ENCODE measurements at places on chromosomes 11 and 22.

GRCh38 chr11:95187723-95188122 is 43.3 kb downstream of the SESN3 start:
- DNase-seq = no peak

DNA sequence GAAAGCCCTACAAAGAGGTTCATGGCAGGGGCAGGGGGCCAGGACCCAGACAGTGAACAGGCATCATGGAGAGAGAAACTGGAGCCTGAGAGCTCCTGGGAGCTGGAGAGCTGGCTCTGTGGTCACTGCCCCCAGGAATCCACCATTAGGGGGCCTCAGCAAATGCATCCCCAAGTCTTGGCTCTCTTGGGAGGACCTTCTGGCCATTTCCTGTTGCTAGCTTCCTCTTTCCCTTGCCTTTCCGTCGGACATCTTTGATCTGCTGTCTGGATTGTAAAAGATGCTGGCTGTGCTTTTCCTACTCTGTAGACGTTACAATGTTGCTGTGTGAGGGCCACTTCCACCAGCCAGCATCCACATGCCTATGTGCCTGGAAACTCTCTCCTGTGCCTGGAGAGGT is 7.1 kb upstream of the CRYBB2 start:
- DNase-seq = no peak

GRCh38 chr22:23089010-23089409 is 18.7 kb downstream of the GNAZ start:
- DNase-seq = no peak

DNA sequence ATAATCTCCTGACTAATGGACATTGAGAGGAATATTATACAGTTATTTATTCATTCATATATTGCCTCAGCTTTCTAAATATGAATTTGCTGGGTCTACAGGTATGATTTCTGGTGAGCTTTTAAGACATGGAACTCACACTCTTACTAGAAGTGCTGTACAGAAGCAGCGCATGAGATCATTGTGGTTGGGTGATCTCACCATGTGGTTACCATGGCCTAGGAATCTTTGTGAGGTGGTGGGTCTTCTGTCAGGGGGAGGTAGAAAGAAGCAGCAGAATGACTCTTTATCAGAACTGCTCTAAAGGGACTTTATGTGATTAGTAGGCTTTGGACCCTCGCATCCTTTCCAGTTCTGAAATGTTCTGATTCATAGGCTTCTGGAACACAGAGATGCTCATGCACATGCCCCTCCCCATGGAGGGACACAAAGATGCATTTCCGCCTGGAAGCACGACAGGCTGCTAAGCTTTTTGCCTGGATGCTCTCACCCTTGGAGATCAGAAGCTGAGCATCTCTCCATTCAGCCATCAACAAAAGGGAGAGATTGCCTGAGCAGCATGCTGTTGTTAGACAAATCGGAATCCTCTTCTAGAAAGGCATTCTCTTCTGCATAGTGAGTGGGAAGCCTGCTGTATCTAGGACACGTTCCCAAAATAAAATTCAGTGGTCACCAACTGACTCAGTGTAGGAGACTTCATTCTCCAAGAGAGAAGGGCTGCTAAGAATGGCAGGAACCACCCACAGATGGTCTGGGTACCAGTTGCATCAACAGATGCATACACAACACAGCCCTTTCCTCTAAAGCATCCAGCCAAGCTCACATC is 51.3 kb downstream of the KIRREL3 start:
- no peak for DNase-seq

DNA sequence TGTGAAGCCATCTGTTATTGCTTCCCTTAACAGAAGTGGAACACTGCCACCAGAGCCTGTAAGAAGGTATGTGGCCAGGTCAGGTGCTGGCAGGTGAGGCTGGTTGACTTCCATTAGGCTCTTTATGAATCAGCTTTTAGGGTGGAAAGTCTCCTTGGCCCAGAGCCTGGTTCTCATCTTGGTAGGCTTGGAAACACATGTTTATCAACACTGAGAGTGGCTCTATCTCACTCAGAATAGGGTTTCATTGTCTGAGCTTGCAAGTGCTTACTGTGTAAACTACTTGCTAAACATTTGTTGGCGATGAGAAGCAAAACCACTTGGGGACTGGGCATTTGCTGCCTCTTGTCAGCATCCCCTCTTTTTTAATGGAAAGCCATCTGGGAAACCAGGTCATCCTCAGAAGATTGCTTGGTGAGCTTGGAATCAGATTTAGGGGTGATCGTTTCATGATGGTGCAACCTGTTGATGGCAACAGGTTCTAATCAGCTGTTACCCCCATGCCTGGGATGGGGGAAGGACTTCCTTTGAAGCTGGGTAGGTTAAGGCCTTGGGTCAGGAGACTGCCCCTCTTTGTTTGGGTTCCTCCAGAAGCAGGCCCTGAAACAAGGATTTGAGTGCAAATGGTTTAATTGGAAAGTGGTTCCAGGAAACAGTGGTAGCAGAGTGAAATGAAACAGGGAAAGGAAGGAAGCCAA is 75.0 kb upstream of the AMPD3 start:
- DNase-seq = no peak

DNA sequence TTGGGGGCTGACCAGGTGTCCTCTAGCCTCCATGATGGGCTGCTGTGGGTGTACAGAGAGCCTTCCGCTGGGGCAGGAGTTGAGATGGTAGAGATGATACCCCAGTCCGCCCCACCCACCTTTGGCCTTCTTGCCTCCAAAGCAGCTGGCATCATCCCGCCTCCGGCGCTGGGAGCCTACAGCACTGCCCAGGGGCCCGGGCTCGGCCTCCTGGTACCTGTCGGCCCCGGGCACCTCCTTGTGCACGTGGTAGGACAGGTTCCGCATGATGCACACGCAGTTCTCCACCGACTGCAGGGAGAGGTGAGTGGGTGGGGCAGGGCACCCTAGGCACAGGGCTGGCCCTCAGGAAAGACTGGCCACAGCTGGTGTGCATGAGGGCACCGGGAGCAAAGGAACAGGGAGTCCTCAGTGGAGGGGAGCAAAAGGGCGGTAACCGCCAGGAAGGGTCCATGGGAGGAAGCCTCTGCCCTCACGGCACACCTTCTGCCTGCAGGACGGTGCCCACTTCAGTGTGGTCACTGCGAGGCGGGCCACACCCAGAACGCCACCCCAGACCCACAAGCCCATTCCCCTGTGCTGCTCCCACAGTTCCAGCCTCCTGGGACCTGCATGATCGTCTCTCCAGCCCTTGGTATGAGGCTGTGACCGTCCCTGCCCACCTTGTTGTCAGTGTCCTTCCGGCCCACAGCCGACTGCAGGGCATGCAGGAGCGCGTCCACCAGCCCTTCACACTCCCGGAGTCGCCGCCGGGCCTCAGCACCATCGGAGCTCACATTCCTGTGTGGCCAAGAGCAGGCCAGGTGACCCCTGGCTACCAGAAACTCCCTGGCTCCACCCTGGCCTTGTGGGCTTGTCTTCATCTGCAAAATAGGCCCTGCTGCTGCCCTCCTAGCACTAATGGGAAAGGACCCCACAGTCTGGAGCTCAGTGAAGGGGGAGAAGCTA is 36.0 kb upstream of the TXNRD2 start:
- no peak for DNase-seq

DNA sequence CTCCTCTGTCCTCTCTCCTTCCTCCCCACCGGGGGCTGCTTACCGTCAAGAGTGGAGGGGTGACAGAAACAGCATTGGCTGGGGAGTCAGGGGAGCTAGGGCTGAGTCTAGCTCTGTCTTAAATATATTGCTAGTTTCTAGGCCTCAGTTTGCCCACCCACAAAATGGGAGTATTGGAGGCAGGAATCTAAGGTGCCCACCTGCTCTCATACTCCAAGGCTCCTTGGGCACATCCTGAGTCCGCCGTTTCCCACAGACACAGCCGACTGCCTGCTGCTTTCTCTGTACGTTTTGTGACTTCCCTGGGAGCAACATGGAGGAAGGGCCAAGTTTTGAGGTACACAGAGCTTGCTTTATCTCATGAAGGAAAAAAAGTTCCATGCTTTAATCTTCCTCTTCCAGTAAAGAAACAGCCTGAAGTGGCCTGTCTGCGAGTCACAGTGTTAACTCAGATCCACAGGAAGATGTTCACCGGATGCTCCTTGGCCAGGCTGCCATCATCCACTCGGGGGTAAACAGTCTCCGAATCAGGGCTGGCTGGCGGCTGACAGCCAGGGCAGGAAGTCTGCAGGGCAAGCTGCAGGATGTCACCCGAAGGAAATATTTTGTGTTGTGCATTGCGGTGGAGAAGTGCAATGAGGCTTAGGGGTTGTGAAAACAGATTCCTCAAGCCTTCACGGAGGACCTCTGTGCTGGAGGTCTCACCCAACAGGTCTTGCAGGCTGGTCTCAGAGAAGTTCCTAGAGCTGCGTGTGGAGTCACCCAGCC is 11.0 kb upstream of the CERK start:
- DNase-seq = peak; percentile 58

GRCh38 chr22:38762551-38762983 is 6.8 kb upstream of the SUN2 start:
- DNase-seq = no peak

DNA sequence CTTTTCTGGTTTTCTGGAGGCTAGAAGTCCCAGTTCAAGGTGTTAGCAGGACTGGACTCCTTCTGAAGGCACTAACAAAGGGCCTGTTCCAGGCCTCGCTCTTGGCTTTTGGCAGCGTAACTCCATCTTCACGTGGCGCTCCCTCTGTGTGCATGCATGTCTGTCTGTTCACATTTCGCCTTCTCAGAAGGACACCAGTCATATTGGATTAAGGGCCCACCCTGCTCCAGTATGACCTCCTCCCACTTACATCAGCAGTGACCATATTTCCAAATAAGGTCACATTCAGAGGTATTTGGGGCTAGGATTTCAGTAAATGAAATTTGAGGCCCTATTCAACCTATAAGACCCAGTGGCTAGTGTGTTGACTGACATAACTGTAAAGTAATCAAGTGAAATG is 20.0 kb downstream of the APLP2 start:
- DNase-seq = no peak

- DNase-seq = no peak
Measured at GRCh38 chr11:38131535-38131934, 1533.5 kb upstream of the RAG2 start.

DNA sequence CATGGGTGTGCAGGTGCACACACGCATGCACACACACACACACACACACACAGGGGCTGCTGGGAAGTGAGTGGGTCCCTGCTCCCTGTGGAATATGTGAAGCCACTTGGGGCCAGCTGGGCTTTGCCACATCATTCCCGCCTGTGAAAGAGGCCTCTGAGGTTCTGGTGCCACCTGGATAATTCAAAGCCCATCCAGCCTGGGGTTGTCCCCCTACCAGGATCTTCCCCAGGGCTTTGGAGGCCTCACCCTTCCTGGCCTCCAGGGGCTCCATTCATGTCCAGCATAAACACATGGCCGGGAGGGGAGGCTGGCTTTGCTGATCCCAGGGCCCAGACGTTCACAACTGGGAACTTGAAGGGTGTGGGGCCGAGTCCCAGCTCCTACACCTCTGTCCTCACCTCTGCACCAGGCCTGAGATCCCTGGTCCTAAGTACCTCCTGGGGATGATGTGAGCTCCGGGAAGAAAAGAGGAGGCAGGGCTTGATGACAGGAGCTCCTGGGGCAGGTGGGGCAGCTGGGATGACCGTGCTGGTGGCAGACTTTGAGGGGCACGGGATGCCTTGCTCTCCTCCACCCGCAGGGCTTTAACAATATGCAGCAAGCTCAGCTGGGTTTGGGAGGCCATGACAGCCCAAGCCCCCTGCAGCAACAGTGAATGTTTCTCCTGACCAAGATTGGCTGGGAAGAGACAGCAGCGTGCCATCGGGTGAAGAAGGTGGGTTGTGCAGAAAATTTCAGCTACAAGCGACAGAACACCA is 14.2 kb downstream of the LINC01488 start:
- DNase-seq = no peak

DNA sequence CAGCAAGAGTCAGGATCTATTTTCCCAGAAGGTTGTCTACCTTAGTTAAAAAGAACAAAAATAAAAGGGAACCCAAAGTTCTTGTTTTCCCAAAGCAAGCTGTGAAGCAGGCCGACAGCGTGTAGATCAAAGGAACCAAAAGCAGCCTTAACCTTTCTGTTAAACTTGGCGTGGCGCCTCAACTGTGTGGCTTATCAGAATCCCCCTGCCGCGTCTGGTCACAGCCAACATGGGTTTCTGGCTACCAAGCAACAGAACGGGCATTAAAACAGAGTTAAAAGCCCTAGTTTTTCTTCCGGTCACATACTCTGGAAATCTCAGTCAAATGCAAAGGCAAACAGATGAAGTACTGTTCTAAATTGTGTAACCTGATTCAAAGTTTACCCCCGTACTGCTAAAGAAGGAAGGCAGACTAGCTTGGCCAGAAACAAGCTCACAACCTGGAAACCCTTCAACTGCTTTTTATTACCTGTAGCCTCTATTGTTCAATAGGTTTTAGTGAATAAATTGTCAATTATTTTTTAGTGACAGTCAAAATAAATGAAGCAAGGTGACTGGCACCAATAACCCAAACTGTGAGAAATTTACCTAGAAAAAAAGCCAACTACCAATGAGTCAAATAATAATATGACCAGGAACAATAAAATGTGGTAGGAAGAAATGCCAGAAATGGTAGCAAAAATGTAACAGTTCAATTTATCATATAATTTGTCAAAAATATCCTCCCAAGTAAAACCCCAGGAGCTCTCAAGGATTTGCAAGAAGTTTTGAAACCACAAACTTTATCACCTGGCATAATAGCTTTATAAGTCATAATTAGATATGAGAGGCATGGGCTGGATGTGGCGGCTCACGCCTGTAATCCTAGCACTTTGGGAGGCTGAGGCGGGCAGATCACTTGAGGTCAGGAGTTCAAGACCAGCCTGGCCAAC is 21.4 kb downstream of the CHKA start:
- DNase-seq = peak; percentile 33

- DNase-seq = no peak
Measured at GRCh38 chr11:124302347-124303125, 11.2 kb downstream of the OR8D1 start.

DNA sequence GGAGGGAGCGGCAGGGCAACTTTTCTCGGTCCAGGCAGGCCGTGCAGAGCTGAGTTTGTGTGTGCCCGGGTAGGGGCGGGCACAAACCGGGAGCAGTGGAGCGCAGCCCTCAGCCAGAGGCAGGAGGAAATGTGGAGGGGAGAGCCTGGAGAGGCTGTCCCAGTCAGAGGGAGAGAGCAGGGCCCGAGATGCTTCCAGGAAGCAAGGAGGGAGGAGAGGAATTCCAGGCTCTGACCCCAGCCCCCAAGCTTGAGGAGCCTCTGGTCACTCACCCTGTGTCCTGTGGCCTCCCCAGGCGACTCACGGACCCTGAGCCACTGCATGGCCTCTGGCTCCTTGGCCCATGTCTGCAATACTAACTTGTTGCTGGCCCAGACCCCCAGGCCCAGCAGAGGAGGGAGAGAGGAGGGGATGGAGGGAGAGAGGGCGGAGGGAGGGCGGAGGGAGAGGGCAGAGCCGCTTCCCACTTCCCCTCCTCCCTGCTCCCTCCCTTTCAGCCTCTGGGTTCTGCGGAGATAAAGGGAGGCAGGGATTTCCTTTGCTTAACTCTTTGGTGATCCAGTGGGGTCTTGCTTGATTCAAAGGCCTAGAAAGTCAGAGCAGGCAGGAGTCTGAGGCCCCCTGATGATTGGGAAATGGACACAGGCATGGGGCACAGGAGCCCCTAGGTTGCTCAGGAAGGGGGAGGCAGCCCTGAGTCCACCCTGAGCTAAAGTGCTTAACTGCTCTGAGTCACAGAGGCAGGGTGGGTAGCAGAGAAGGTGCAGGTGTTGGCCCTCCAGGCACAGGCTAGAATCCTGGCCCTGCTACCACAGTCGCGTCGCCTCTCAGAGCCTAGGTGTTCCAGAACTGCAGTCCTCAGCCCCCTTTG is at the start of gene C1QTNF6:
Gene C1QTNF6, minus strand, starts transcription at position 357 of the 871 bp plus-strand sequence. Its CDS starts 34 bp downstream, at position 323.
- DNase-seq = no peak

GRCh38 chr11:65470433-65471049 is 28.3 kb upstream of the MALAT1 start:
- no peak for DNase-seq

GRCh38 chr22:20407829-20408228 is 13.9 kb downstream of the ZNF74 start:
- DNase-seq = no peak
